ENCODE measurements at places on chromosomes 6 and 20. TPM values are rescaled to one million over a fixed set of nuclear protein-coding genes. Genes with fewer than 3 reads are reported as not detected.

The GCNT2 gene
- 16.3 TPM for polyA plus RNA-seq

The TXLNB gene
- polyA plus RNA-seq, result not detected

The DPPA5 gene
- polyA plus RNA-seq, result not detected

The KIAA1755 gene
- polyA plus RNA-seq, result 1.3 TPM

The EPHA7 gene
- polyA plus RNA-seq, result 17.4 TPM

The DEK gene
- polyA plus RNA-seq, result 84.7 TPM

The VGLL2 gene
- not detected for polyA plus RNA-seq

The POPDC3 gene
- not detected for polyA plus RNA-seq

The DDX39B gene
- 313 TPM for polyA plus RNA-seq

The TPBG gene
- 31.0 TPM for polyA plus RNA-seq

The SAMD10 gene
- polyA plus RNA-seq, result 23.3 TPM

The MYBL2 gene
- not detected for polyA plus RNA-seq

The HTR1B gene
- 0.58 TPM for polyA plus RNA-seq

The PAK5 gene
- polyA plus RNA-seq, result 47.0 TPM
